ENCODE measurements at places on chromosomes 2 and 18. TPM values are rescaled to one million over a fixed set of nuclear protein-coding genes. Genes with fewer than 3 reads are reported as not detected.

The SPATA3 gene
- not detected for total RNA-seq

The FAM110C gene
- not detected for total RNA-seq

The GDF7 gene
- total RNA-seq = not detected

The ALPG gene
- total RNA-seq = not detected

The ST8SIA5 gene
- total RNA-seq = 9.8 TPM

The GREB1 gene
- total RNA-seq = 0.39 TPM

The FABP1 gene
- not detected for total RNA-seq

The RGPD5 gene
- 9.2 TPM for total RNA-seq

The COLEC11 gene
- total RNA-seq = 0.10 TPM

All from M059J (cell line).